ENCODE measurements at places on chromosomes 1 and 21. TPM values are rescaled to one million over a fixed set of nuclear protein-coding genes. Genes with fewer than 3 reads are reported as not detected.

NCF2 gene
- total RNA-seq: 211 TPM

SLAMF8 gene
- total RNA-seq: 51.2 TPM

HSD3B1 gene
- not detected for total RNA-seq

ZC3H11A gene
- total RNA-seq: 74.0 TPM

AMY1C gene
- 35.3 TPM for total RNA-seq

SYT14 gene
- not detected for total RNA-seq

CACNA1S gene
- 0.06 TPM for total RNA-seq

DUSP10 gene
- total RNA-seq: 8.7 TPM

C1orf185 gene
- total RNA-seq: not detected

BNIPL gene
- 8.2 TPM for total RNA-seq

CHIA gene
- 10.9 TPM for total RNA-seq

SLC44A3 gene
- total RNA-seq: 19.3 TPM

RIPPLY3 gene
- 0.44 TPM for total RNA-seq

SPRR2F gene
- total RNA-seq: not detected

SH2D5 gene
- total RNA-seq: not detected

MCM3AP gene
- total RNA-seq: 96.2 TPM

HAX1 gene
- 75.4 TPM for total RNA-seq

ANKRD65 gene
- 22.3 TPM for total RNA-seq

OLFML2B gene
- 19.1 TPM for total RNA-seq

Data from lower lobe of right lung (tissue), 2 donors.